Stimulated activated naive CD8-positive, alpha-beta T cell treated with anti-CD3 and anti-CD28 coated beads, Interleukin-15, amount 100 ng/mL, for 72 hours (primary cell): ENCODE measurements at places on chromosomes 4 and X.

DNA sequence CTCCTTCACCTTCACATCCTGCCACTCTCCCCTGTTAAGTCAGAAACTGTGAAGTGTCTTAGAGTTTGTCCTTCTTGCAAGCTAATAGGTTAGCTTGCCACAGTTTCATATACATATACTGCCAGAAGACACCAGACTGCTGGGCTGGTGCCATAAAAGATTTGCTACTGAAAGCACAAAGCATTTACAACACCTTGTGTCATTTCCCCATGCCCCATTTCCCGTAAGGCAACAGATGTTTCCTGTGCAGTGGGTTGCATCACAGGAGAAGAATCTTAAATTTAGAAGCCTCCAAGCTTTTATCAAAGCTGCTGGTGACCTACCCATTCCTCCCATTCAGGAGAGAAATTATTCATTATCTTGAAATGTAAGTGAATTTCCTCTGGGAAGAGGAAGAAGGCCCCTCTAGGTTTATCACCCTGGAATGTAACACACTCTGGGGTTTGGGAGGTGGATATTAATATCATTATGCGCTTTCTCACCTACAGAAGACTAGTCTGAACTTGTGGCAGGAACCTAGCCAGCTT is 34.5 kb upstream of the RAB33B start:
- no peak for DNase-seq

DNA sequence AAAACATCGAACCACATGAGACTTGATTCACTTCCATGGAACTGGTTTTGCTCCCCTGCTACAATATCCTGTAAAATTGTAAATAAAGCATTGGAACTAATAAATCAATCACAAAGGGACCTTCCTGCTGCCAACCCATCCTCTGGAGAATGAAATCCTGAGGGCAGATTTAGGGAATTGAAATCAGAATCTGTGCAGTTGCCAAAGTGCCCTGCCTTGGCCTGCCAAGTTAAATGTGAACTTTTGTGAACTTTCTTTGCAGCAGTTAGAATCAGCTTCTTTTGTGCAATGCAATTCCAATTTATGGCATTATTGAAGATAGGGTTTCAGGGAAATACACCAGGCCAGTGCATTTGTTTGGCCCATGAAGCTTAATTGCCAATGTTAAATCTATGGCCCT is 263.1 kb downstream of the PTTG2 start:
- no peak for DNase-seq

DNA sequence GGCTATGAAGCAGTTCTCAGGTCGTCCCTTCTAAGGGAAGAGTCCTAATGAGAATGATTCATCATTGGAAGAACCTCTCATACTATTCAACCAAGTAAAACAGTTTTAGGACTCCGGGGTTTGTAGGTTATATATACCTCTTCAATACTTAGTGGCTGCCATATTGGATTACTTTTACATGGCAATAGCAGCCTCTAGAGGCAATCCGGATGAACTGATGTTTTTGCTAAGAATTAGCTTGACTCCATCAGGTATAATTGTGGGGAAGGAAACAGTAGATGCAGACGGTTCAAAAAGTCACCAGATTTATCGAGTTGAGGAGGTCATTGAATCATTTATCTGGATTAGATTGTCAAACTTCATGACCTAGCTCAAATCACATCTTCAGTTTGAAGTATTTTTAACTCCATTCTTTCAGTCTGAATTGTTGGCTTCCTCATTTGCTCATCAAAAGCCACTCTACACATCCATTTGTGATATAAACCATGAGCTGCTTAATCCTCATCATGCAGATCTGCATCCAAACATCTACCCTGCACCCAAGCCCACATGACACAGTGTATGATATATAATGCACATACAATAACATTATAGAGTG is 28.4 kb downstream of the GUCY1B1 start:
- peak; percentile 21 for DNase-seq

DNA sequence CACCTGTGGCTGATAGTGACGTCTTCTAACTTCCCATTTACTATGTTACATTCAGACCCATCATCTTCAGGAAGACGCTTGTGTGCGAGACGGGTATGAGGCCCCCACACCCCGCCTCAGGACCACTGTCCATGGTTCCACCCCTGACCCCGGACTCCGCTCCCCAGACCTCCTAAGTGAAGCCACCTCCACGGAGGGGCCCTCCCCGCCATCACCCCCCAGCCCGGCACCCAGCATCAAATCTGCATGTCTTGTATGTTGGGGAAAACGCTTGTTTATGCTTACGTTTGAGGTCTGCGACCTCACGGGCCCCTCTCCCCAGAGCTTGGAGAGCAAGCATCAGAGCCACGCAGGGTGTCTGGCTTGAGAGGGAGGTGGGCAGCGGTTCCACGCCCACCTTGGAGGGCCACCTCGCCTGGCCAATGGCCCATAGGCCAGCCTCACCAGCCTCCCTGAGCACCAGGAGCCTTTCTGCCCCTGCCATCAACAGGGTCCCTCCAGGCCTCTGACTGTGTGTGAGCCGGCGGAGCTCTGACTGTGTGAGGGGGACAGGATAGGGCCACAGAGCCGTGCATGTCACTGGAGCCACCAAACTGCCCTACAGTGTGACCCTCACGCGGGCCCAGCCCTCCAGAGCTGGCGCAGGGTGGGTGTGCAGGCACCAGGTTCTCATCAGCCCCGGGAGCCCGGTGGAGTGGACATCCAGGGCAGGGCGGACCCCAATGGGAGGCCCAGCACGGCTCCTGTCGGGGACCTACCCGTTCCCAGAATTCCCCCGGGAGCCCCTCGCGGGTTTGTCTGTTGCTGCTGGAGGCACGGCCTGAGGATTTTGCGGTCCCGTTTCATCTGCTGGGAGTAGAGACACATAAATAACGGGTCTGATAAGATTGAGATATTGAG is 88.4 kb upstream of the NKX1-1 start:
- no peak for DNase-seq

- no peak for DNase-seq
These were observed 16.0 kb upstream of the FGF2 start for GRCh38 chr4:122810669-122811068.

DNA sequence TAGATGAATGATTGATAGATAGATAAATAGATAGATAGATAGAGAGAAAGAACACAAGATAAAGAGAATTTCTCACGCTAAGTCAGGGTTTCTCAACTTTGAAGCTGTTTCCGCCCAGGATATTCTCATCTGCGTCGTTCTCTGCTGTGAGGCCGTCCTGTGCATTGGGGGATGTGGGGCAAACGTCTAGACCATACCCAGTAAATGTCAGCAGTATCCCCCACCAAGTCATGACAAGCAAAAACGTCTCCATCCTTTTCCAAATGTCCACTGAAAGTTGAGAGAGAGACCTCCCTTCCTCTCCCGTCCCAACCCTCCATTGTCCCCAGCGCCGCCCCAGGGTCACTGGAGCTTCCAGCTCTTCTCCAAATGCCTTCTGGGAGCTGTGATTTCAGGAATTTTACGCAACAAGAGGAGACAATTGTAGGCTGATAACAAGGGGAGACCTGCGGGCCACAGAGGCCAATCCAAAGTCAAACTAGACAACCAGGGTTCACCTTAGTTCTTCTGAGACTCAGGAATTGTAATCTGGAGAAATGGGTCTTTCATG is 8.9 kb upstream of the CRLF2 start:
- DNase-seq, result no peak

GRCh38 chr4:100984901-100985300 is 362.4 kb downstream of the PPP3CA start:
- DNase-seq, result no peak

- no peak for DNase-seq
These were observed 159.3 kb downstream of the DCAF12L1 start for GRCh38 chrX:126393284-126393683.

- no peak for DNase-seq
These were observed 366.7 kb upstream of the FAT1 start for GRCh38 chr4:187090401-187090800.

DNA sequence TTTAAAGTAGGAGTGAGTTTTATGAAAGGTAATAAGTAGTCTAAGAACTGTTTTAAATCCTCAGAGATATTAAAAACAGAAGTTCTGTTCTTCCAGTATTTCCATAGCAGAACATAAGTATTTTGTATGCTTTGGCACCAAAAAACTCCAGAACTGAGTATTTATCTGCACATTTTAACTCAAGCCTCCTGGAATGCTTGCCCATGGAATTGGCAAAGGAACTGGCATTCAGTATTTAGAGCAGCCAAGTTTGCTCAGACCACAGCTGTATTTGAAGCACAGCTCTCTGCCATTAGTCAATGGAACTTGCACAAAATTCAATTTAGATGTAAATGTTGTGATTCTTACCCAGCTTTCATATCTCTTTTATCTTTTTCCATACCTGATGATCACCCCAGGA is 42.2 kb downstream of the NDNF start:
- no peak for DNase-seq

GRCh38 chr4:24701683-24702082 is 93.7 kb upstream of the SOD3 start:
- no peak for DNase-seq

- DNase-seq, result no peak
These were observed 11.7 kb upstream of the REELD1 start for GRCh38 chr4:146202665-146203064.

DNA sequence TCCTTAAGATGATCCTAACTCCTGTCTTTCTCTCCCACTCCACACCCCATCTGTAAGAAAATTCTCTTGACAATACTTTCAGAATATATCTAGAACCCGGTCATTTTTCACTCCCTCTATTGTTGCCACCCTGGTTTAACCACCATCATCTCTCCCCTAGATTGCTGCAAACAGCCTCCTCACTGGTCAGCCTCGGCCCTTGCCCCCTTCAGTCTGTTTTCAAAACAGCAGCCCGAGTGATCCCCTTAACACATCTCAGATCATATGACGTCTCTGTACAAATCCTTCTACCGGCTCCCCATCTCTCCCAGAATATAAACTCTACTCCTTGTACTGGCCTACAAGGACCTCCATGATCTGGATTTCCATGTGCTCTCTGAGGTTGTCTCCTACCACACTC is 35.2 kb upstream of the F9 start:
- no peak for DNase-seq

DNA sequence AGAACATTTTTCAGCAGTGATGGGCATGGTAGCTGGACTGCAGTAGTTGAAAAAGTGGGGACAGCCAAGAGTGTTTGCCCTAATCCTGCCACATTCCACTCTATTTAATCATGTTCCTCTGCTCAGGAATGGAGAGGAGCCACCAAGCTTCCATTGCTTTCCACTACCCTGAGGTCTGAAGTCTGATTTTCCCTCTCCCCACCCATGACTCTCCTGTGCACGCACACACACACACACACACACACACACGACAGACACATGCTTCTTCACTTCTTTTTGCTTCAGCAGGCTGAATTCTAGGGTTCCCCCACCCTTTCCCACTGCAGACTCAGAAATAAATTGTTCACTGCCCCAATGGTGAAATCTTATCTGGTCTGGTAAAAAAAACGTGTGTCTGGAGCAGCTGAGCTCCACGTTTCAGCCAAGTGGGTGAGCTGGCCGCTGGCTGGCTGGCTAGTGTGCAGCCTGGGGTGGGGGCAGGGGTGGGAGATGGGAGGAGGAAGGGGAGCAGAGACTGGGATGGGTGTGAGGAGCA is 142.7 kb upstream of the NALF2 start:
- no peak for DNase-seq

GRCh38 chr4:6633091-6633906 is 7.2 kb upstream of the MRFAP1 start:
- no peak for DNase-seq

- DNase-seq, result no peak
These were observed 645.6 kb upstream of the FTHL17 start for GRCh38 chrX:31717474-31717873.

DNA sequence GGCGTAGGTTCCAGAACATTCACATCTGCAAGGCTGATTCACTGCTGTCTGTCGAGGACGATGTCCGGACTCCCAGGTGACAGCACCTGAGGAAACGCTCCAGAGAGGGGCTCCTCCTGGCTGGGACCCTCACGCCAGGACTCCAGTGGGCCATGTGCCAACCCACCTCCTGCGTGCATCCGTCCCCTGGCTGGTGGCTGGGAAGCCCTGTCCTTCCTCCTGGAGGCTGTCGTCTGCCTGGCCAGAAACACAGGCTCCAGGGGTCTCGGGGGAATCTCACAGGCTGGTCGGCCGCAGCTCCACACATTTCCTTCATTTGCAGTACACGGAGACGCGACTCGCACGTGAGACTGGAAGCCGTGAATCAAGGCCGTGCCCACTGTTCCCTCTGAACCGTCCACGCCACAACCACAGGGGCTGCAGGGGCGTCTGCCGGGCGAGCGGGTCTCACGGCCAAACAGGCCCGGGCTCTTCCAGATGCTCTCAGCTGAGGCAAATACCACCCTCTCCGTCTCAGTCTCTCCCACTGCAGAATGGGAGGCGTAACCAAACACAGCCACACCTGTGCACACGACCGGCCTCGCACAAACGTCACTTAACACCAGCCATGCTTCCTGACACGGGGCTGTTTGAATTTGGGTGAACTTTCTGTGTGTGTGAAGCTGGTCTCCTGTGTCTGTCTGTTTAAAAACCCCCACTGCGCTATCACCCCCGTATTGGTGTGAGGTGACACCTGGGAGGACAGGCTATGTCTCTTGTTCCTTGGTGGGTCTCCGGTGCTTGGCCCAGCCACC is 38.7 kb upstream of the MXD4 start:
- no peak for DNase-seq

- no peak for DNase-seq
These were observed 95.0 kb downstream of the ARX start for GRCh38 chrX:24920769-24921168.
